ENCODE measurements at places on chromosomes 3 and 15. TPM values are rescaled to one million over a fixed set of nuclear protein-coding genes. Genes with fewer than 3 reads are reported as not detected.

DNA sequence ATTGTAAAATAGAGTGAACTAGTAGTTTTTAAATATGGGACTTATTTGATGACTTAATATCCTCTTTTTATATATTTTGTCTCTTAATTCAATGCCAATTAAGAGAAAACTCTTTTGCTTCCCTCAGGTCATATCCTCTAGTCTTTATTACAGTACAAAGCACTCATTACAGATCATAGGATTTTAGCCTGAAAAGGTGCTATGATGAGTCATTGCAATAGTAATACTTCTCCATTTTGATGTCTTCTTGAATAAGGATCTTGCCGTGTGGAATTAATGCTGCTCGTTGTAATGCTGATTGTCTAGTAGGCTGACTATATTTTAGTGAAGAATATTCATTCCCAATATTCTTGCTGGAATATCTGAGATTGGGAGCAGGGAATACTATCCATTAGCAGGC lies 612.2 kb upstream of the GOLIM4 start:
- no peak overlapping the region for H3K27ac ChIP-seq
- no peaks in the 10 kb centered on the region for H3K27me3 ChIP-seq
- no peaks in the 10 kb centered on the region for H3K4me1 ChIP-seq
- no peak for DNase-seq
- H3K36me3 ChIP-seq: no peaks in the 10 kb centered on the region

Gene CFAP100
- total RNA-seq: not detected

Gene AP3B2
- 0.10 TPM for total RNA-seq

Gene RBP2
- not detected for total RNA-seq

Gene UPK1B
- total RNA-seq: not detected

Gene DZIP1L
- total RNA-seq: 0.22 TPM

GRCh38 chr15:75776065-75776423 lies 63.4 kb upstream of the CSPG4 start:
- H3K36me3 ChIP-seq: no peaks in the 10 kb centered on the region
- H3K4me1 ChIP-seq: peaks cover 11% of the 10 kb centered on the region
- no peak for DNase-seq
- H3K4me3 ChIP-seq: no peak overlapping the region
- H3K27ac ChIP-seq: no peak overlapping the region

Gene CCDC66
- 31.0 TPM for total RNA-seq

Gene ISLR
- not detected for total RNA-seq

- no peaks in the 10 kb centered on the region for H3K4me1 ChIP-seq
- no peak overlapping the region for H3K4me3 ChIP-seq
- H3K27ac ChIP-seq: no peak overlapping the region
Observed at GRCh38 chr3:159850481-159850880, 138.2 kb upstream of the IL12A start.

Gene SCAMP2
- 59.6 TPM for total RNA-seq

Gene FES
- 2.1 TPM for total RNA-seq

DNA sequence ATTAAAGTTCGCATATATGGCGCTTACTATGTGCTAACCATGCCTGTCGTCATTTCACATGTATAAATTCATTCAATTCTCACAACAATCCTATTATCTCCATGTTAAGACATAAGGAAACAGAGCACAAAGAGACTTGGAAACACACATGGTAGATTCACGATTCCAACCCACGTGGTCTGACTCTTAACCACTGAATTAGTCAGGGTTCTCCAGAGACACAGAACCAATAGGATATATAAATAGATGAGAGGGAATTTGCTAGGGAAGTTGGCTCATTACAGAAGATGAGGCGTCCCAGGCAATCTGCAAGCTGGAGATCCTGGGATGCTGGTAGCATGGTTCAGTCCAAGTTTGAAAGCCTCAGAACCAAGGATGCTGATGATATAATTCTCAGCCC lies 765.3 kb downstream of the TBL1XR1 start:
- no peaks in the 10 kb centered on the region for H3K27me3 ChIP-seq
- H3K4me1 ChIP-seq: no peaks in the 10 kb centered on the region
- no peak overlapping the region for H3K4me3 ChIP-seq
- no peaks in the 10 kb centered on the region for H3K36me3 ChIP-seq
- DNase-seq: no peak

DNA sequence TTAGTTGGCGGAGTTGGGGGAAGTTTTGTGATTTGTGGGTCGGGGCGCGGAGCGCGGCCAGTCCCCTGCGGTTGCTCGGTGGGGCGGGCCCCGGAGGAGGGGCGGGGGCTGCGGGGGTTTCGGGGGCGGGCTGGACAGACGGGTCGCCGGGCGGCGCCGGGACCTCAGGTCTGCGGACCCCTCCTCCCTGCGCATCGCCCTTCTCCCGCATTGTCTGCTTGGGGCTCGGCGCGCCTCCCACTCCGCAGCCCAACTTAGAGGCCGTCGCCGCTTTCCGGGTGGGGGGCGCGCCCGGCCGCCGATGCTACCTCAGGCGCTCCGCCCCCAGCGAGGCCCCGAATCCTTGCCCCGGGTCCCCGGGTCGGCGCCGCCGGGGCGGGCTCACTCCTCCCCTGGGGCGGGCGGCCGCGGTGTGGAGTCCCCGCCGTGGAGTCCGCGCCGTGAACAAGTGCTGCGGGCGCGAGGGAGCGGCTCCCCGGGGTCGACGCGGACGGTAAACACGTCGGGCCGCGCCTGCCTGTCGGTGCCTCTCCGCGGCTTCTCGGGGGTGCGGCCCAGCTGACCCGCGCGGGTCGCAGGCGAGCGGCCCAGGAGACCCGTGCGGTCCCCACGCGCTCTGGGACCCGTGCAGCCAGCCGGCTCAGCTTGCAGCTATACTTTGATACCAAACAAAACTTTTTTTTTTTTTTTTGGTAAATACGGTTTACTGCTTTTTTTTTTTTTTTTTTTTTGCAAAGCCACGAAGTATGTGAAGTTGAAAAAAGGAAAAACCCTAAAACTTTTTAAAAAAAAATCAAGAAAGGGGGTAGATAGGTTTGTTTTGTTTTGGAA lies 624 bp downstream of the AKAP13 start:
- H3K36me3 ChIP-seq: peaks cover 15% of the 10 kb centered on the region
- H3K4me3 ChIP-seq: peak overlapping the region; percentile 90
- H3K27ac ChIP-seq: peak overlapping the region; percentile 92
- peak; percentile 69 for DNase-seq
- H3K27me3 ChIP-seq: no peaks in the 10 kb centered on the region

Gene IGSF10
- not detected for total RNA-seq

Gene SPTBN5
- 0.19 TPM for total RNA-seq

- peaks cover 6% of the 10 kb centered on the region for H3K4me1 ChIP-seq
- no peak overlapping the region for H3K27ac ChIP-seq
- no peak overlapping the region for H3K4me3 ChIP-seq
- H3K36me3 ChIP-seq: peaks cover 2% of the 10 kb centered on the region
- peaks cover 27% of the 10 kb centered on the region for H3K27me3 ChIP-seq
- DNase-seq: no peak
Observed at GRCh38 chr3:138351916-138352550, 3.7 kb downstream of the MRAS start.

Gene ZNF660
- total RNA-seq: 0.94 TPM

- H3K27me3 ChIP-seq: no peaks in the 10 kb centered on the region
- no peak overlapping the region for H3K27ac ChIP-seq
- no peak overlapping the region for H3K4me3 ChIP-seq
- peaks cover 8% of the 10 kb centered on the region for H3K4me1 ChIP-seq
- no peak for DNase-seq
Observed at GRCh38 chr3:13080591-13080990, 7.4 kb upstream of the IQSEC1 start.

Gene CLEC3B
- not detected for total RNA-seq

DNA sequence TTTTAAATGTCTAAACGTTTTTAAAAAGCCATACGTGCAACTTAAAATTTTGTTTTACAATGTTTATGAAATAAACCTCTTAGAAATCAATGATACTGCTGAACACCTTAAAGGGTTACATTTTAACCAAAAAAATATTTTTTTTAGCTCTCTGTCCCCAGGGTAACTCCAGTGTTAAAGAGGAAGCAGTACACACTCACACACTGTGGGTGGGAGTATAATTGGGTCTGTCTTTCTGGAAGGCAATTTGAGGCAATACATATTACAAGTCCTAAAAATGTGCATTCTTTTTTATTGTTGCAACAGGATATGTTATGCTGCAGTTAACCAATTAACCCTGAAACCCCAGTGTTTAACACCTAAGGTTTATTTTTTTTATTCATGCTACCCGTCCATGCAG lies 34.1 kb downstream of the WHAMM start:
- peaks cover 1% of the 10 kb centered on the region for H3K36me3 ChIP-seq
- no peak overlapping the region for H3K4me3 ChIP-seq
- peaks cover 7% of the 10 kb centered on the region for H3K4me1 ChIP-seq
- no peak overlapping the region for H3K27ac ChIP-seq
- DNase-seq: no peak
- peaks cover 4% of the 10 kb centered on the region for H3K27me3 ChIP-seq

Gene RPSA
- 2,622 TPM for total RNA-seq

Gene CLSTN2
- total RNA-seq: 0.08 TPM

Gene NPAP1
- not detected for total RNA-seq

- peaks cover 33% of the 10 kb centered on the region for H3K4me1 ChIP-seq
- no peak overlapping the region for H3K27ac ChIP-seq
Observed at GRCh38 chr3:172156586-172156955, 117.2 kb downstream of the FNDC3B start.

Gene SLC22A14
- not detected for total RNA-seq

Gene TNFSF10
- total RNA-seq: 52.4 TPM

- H3K4me1 ChIP-seq: no peaks in the 10 kb centered on the region
- H3K27ac ChIP-seq: peak overlapping the region; percentile 12
- H3K4me3 ChIP-seq: no peak overlapping the region
- peaks cover 21% of the 10 kb centered on the region for H3K36me3 ChIP-seq
- no peaks in the 10 kb centered on the region for H3K27me3 ChIP-seq
- DNase-seq: no peak
Observed at GRCh38 chr15:57281321-57281720, 95.0 kb upstream of the CGNL1 start.

- peaks cover 42% of the 10 kb centered on the region for H3K36me3 ChIP-seq
- H3K4me3 ChIP-seq: no peak overlapping the region
Observed at GRCh38 chr3:150733936-150734794, 28.8 kb downstream of the SIAH2 start.

Gene MLH1
- 82.3 TPM for total RNA-seq

Gene SKOR1
- total RNA-seq: 0.30 TPM

GRCh38 chr3:127639173-127640041 lies 10.4 kb downstream of the PODXL2 start:
- H3K36me3 ChIP-seq: no peaks in the 10 kb centered on the region
- DNase-seq: no peak
- H3K27me3 ChIP-seq: peaks cover 8% of the 10 kb centered on the region
- H3K27ac ChIP-seq: no peak overlapping the region
- peaks cover 8% of the 10 kb centered on the region for H3K4me1 ChIP-seq

Gene LINGO1
- total RNA-seq: not detected

Gene SLC27A2
- 16.0 TPM for total RNA-seq

Gene PLSCR5
- not detected for total RNA-seq

- peaks cover 65% of the 10 kb centered on the region for H3K27me3 ChIP-seq
- no peak overlapping the region for H3K4me3 ChIP-seq
- no peak overlapping the region for H3K27ac ChIP-seq
- H3K36me3 ChIP-seq: no peaks in the 10 kb centered on the region
- H3K4me1 ChIP-seq: peaks cover 10% of the 10 kb centered on the region
Observed at GRCh38 chr3:160224256-160224655, 966 bp upstream of the C3orf80 start.

- no peaks in the 10 kb centered on the region for H3K27me3 ChIP-seq
- H3K4me3 ChIP-seq: no peak overlapping the region
- no peak for DNase-seq
- no peaks in the 10 kb centered on the region for H3K36me3 ChIP-seq
- H3K4me1 ChIP-seq: no peaks in the 10 kb centered on the region
Observed at GRCh38 chr3:133700351-133700750, 38.6 kb upstream of the TOPBP1 start.

GRCh38 chr15:40562691-40563090 lies 2.2 kb downstream of the CCDC32 start:
- H3K4me3 ChIP-seq: no peak overlapping the region
- H3K36me3 ChIP-seq: peaks cover 13% of the 10 kb centered on the region
- no peaks in the 10 kb centered on the region for H3K27me3 ChIP-seq

GRCh38 chr3:139110072-139110830 lies 65.6 kb upstream of the PRR23C start:
- H3K27me3 ChIP-seq: peaks cover 19% of the 10 kb centered on the region
- DNase-seq: no peak
- no peak overlapping the region for H3K27ac ChIP-seq
- H3K4me1 ChIP-seq: peaks cover 7% of the 10 kb centered on the region

DNA sequence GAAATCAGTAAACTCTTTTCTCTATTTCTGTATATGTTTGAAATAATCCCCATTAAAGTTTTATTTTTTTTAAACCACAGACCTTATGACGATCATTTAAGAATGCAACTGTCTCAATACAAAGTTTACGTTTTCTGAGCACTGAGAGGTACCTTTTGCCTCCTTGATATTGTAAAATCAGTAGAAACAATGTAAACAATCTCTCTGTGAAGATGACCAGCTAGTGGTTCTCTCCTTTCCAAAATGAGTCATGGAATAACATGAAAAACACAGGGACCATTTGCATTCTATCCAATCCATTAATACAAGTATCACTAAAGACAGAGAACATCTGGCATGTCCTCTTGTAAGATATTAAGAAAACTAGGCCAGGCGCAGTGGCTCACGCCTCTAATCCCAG lies 48.8 kb downstream of the RAD18 start:
- no peak for DNase-seq
- peaks cover 42% of the 10 kb centered on the region for H3K36me3 ChIP-seq
- no peak overlapping the region for H3K4me3 ChIP-seq
- H3K27me3 ChIP-seq: no peaks in the 10 kb centered on the region

- H3K4me1 ChIP-seq: peaks cover 6% of the 10 kb centered on the region
- no peak overlapping the region for H3K4me3 ChIP-seq
- peaks cover 1% of the 10 kb centered on the region for H3K36me3 ChIP-seq
Observed at GRCh38 chr15:59194639-59195325, 11.9 kb upstream of the LDHAL6B start.

Gene GABRA5
- not detected for total RNA-seq

DNA sequence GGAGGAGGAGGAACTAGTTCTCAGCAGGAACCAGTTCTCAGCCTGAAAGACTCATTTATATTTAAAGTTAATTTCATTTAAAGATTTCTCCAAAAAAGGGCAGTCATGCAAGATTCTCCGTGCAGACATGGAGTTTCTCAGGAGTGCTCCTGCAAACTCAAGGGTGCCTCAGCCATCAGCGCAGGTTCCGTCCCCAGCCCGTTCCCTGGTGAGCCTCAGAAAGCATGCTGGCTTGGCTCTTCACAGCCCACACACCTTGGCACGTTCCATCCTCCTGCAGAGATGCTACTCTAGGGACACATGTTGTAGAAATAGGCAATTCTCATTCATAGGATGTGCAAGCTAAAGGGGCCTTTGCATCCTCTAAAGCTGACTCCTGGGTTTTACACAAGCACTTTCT lies 123.0 kb downstream of the LIPC start:
- no peaks in the 10 kb centered on the region for H3K27me3 ChIP-seq
- no peak overlapping the region for H3K4me3 ChIP-seq
- no peaks in the 10 kb centered on the region for H3K36me3 ChIP-seq

DNA sequence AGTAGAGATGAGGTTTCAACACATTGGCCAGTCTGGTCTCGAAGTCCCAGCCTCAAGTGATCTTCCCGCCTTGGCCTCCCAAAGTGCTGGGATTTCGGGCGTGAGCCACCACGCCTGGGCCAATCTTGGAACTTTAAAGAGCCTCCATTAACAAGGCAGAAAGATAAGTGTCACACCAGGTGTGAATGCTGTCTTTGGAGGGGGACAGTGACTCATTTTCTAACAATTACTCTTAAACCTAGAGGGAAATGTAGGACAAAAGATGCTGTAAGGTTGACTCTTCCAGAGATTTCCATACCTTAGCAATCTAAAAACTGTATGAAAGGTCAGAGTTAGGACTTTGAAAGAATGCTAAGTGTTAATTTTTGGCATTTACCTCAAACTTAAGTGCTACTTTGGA lies 84.9 kb downstream of the FNDC3B start:
- H3K27ac ChIP-seq: no peak overlapping the region
- no peaks in the 10 kb centered on the region for H3K27me3 ChIP-seq
- peaks cover 26% of the 10 kb centered on the region for H3K36me3 ChIP-seq

Data from activated naive CD8-positive, alpha-beta T cell treated with anti-CD3 and anti-CD28 coated beads for 36 hours (primary cell).